ENCODE measurements at places on chromosomes 5 and 9.

DNA sequence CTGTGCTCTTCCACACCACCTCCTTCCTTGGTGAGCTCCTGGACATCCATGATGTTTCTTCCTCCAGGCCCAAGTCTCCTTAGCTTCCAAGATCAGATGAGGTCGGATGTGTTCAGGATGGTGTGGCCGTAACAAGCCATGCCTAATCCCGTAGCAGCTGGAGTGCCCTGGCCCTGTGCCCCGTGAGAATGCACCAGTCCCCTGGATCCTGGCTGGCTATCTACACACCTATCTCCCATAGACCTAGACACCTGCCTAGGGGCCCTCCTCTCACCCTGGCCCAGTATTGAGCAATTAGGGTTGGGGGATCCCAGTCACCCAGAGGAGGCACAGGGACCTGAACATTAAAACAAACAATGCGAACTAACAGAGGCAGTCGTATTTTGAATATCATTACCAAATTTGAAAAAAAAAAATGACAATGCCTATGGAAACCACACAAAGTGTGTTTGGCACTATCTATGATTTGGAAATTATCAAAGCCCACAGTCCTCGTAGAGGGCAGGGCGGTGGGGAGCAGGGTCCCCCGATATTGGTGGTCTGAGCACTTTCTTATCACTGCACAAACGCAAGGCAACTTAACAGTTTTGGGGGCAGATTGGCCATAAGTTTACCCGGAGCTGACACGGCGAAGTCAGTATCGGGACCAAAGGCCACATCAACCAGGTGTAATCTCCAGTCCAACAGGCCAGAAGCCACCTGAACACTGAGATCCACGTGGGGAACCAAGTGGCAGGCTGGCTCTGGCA, 13.2 kb downstream of the ENG start:
- no peak for DNase-seq

- DNase-seq = no peak
These were observed 114.1 kb downstream of the FRMD3 start for GRCh38 chr9:83423815-83424707.

DNA sequence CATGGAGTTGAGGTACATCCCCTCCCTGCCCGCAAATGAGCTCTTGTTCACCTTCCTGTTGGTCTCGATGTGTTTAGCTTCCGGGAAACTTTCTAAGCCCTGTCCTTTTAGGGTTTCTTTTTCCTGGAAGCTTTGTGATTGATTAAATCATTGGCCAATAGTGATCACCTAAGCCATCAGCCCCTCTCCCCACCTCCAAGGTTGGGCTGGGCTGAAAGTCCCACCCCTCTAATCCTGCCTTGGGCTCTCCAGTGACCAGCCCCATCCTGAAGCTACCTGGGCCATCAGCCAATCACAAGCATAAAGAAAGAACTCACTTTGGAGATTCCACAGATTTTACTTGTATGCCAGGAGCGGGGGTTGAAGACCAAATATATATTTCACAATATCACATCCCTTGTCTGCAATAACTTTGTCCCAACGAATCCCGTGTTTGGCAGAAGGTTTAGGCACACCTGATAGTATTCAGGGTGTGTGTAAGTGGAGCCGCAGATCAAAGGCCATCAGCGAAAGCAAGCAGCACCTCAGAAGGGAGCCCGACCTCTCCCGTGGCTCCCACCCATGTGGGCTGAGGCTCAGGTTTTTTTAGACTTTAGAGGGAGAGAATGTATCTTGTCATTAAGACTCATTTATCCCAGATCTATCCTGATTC, 20.4 kb downstream of the ROPN1L start:
- DNase-seq = no peak

GRCh38 chr9:92236915-92237314, 56.6 kb downstream of the IARS1 start:
- DNase-seq = no peak

DNA sequence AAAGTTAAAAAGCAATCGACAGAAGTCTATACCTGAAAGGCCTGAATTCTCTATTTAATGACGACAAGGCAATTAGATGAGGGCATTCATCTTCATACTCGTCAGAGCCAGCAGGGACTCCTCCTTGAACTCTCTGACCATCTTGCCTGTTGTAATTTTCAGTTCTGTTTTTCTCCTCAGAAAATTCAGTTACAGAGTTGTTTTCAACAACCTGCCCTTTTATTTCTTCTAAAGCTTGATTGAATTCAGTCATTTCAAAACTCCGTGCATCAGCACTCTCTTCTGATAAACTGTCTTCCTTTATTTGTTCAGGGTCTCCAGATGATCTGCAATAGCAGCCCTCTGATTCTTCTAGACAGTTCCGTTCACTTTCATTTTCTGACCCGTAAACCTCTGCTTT, 15.6 kb downstream of the RIOK2 start:
- DNase-seq = no peak

GRCh38 chr5:52895572-52896413, 93.4 kb upstream of the ITGA2 start:
- no peak for DNase-seq

DNA sequence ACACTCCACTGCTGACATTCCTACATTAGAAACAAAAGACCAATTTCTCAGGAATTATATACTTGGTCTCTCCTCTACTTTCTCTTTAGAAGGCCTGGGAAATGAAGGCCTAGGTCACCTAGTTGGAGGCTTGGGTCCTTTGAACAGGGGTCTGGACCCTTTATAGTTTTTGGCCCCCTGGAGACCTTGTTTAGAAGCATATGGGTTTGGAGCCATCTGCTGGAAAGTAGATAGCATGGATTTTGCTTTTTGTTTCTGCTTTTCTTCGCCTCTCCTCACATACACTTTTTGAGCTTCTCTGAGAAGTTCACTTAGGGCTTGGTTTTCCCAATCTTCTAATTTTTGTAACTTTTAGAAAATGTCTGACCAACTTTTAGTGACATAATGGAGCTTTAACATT, 67.1 kb upstream of the CDK20 start:
- no peak for DNase-seq

DNA sequence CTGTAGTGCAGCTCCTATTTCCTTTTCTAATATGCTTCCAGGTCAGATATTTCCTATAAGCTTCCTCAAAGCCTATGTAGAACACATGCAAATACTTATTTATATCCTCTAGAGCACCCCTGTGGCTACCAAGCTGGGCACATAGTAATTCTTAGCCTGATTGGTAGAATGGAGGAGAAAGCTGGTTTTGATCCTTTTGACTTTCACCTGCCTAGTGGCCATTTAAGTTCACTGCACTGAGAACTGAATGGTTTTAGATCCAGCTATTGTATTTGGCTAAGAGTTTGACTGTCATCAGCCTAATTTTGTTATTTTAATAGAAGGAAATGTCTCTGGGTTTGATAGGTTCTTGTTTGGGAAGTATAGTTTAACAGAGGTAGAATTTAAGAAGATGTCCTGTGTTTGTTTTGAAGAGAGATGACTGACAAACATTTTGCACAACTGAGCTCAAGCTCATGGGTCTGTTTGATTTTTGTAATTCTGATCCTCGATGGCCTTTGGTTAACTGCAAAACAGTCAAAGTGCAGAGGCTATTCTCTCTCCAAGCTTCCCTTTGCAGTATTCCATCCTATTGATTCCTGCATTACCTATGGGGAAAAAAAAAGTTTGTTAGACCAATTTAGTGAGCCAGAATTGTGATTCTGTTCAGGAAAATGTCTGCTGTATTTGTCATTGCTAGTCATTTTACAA, 85.4 kb downstream of the KCNN2 start:
- no peak for DNase-seq

- DNase-seq = no peak
These were observed 73.8 kb downstream of the RGS3 start for GRCh38 chr9:113537229-113537810.

DNA sequence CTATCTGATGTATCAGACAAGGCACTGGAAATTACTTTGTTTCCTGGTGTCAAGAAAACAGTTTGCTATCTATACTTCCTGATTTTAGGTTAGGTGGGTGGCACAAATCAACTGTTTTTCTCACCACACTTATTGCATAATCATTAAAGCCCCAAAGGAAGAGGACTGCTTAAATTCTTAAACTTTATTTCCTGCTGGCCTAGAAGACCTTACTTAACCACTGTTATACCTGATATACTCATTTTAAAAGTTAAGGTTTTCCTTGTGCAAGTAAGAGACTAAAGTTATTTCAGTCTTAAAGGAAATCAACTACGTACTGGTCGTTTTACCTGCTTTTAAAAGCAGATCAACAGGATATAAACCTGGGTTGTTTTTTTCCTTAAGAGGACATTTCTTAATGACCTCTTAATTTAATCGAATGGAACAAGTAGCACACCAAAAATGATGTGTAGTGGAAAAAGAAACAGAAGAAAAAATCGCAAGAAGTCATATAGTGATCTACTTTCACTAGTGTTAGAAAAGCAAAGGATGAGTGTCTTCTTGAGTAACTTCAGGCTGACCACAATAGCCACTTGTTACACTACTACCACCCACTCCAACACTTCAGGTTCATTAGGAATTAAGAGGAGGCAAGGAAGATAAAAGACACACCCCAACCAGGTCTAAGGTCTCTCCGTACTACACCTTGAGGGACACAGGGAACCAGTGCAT, 974 bp downstream of the CLINT1 start:
- DNase-seq = peak; percentile 48

DNA sequence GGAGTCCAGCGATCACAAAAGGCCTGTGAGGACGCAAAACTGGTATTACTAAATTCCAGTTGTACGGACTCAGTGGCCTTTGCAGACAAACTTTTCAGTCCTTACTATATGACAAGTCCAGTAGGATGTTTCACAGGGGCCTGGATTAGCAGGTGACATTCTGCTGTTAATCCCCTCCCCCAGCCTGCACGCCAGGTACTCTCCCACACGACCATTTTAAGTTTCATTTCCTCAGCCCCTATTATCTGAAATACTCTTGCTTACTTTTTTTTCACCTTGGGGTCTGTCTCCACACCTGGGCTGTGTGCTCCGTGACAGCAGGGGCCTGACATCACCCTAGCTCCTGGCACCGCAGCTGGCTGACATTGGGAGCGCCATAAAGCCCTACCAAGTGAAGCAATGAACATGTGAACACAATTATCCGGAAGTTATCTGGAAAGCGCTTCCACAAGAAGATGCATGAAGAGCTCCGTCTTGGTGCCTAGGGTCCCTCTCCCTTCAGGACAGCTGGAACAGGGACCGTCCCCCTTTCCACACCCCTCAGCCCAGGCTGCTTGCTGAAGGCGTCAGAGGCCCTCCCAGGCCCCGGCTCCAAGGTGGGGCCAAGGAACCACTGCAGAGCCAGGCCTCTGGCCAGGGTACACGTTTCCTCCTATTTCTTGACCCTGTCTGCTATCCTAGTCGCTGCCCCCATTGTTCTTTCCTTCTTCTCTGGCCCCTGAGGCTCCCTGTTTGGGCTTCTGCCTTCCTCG, 39.7 kb upstream of the ZNF622 start:
- no peak for DNase-seq

DNA sequence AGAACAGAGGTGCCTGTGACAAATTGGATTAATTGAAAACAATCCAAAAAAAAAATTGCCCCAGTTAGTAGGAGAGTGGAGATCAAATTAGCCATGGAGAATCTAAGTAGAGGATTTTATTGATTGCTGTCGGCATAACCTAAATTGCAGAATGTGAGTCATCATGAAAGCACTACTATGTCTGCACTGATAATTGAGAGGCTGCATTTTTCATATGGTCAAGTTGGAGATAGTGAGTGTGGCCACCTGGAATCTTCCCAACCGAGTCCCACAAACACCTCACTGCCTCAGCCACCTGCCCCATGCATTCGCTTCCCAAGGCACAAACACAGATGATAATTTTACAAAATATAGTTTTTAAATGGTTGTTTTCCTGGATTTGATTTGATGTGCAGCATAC, 123.7 kb downstream of the NTRK2 start:
- no peak for DNase-seq

DNA sequence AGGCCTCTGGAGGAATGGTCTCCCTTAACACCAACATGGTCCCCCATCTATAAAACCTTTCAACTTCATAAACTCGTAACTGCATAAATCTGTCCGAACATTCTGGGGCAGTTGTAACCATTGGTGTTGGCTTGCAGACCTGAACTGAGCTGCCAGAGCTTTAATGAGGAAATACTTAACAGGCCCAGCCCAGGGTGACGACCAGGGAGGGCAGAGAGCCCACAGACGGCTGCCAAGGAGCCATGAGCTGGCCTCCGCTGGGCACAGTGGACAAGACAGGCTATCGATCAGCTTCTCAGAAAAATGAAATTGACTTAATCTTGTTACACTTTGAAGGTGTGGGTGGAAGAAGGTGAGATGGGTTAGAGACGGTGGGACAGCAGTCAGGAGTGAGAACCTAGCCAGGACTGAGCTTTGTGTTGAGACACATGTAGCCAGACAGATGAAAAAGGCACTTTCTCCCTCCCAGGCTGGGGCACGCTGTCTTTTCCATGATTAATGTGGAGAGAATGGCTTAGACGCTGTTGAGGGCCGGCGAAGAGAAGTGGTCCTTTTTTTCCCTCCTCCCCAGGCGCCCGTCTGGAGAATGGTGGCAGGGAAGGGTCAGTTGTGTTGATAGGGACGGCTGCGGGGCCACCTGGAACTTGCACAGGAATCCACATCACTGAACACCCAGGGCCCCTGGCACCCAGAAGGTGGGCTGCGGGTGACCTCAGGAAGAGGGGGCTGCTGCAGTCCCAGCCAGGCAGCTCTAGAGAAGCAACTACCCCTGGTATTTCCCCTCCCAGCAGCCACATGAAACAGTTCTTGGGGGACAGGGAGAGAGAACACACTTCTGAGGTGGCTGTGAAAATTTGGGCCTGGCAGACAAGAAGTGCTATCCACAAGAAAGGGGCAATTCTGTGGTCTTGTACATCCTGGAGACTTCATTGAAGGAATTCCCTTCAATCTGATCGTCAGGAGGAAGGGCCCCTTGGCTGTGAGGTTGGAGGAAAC, 27.3 kb upstream of the TCOF1 start:
- no peak for DNase-seq

- no peak for DNase-seq
These were observed 20.7 kb upstream of the STARD4 start for GRCh38 chr5:111532886-111533582.

GRCh38 chr9:116842658-116843057, 155.6 kb downstream of the TRIM32 start:
- no peak for DNase-seq

- DNase-seq = no peak
These were observed 318.3 kb downstream of the CHSY3 start for GRCh38 chr5:130222573-130222972.

GRCh38 chr9:81565144-81565543, 124.2 kb downstream of the TLE1 start:
- no peak for DNase-seq

- DNase-seq = no peak
These were observed 737.9 kb upstream of the ZNF608 start for GRCh38 chr5:125484272-125484741.

DNA sequence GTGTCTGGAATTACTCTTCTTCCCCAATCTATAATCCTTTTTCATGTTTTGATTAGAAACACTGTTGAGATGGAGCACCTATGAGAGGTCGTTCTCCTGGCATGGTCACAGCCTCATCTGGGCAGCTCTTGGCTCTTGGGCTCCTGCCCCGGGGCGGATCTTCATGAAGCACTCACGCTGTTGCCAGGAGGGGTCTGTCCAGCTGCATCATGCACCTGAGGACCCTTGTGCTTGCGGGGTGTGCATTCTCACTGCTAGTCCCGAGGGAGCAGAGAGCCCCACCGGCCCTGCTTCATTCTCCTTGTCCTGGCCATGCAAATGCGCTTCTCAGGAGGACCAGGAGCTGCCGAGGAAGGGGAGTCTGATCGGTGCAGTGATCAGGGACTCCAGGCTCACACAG, 117.6 kb upstream of the S1PR3 start:
- no peak for DNase-seq

Data from KG1 (cell line).